ENCODE measurements at places on chromosomes 5 and 9.

- DNase-seq, result no peak
Measured at GRCh38 chr5:1352231-1353219, 7.6 kb upstream of the CLPTM1L start.

DNA sequence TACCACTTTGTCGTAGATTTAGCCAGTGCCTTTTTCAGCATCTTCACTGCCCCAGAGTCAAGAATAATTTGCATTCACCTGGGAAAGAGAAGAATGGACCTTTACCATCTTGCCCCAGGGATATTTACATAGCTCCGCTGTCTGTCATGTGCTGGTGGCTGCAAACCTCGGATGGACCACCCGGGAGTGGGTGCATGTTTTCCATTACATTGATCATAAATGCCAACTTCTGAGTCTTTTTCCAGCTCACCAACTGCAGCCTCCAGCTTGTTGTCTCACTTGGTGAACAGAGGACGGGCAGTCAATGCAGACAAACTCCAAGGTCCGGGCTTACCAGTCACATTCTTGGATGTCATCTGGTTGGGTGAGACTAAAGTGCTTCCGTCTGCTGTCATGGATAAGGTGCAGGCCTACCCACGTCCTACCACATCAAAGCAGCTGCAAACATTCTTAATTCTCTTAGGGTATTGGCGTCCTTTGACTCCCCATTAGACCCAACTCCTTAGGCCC lies 155.8 kb upstream of the APC start:
- DNase-seq, result no peak

DNA sequence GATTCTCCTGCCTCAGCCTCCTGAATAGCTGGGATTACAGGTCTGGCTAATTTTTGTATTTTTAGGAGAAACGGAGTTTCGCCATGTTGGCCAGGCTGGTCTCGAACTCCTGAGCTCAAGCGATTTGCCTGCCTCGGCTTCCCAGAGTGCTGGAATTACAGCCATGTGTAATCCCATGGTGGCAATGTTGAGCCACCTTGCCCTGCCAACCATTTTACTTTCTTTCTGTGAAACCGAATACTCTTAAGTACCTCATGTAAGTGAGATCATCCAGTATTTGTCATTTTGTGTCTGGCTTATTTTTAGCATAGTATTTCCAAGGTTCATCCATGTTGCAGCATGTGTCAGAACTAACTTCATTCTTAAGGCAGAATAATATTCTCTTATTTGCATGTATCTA lies 8.2 kb downstream of the PRRC2B start:
- no peak for DNase-seq

DNA sequence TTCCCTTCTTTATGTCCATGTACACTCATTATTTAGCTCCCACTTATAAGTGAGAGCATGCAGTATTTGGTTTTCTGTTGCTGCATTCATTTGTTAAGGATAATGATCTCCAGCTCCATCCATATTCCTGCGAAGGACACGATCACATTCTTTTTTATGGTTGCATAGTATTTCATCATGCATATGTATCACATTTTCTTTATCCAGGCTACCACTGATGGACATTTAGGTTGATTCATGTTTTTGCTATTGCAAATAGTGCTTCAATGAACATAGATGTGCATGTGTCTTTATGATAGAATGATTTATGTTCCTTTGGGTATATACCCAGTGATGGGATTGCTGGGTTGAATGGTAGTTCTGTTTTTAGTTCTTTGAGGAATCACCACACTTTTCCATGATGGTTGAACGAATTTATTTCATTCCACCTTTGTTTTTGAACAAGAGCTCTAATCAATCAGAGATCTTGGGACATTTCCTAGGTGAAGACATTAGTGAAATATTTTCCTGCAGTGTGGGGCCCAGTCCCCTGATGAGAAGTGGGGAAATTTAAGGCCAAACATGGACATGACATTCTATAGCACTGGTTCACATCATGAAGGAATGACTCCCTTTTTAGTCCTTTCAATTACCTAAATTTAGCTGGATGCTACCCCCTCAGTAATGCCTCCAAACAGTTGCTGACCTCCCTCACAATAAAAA lies 7.1 kb upstream of the TEX48 start:
- no peak for DNase-seq

GRCh38 chr5:88502179-88503040 lies 233.8 kb upstream of the TMEM161B start:
- no peak for DNase-seq

- no peak for DNase-seq
Measured at GRCh38 chr5:168177831-168178450, 113.5 kb upstream of the WWC1 start.

- DNase-seq, result no peak
Measured at GRCh38 chr5:14250748-14251701, 107.9 kb downstream of the TRIO start.

Data from activated CD4-positive, CD25-positive, alpha-beta regulatory T cell treated with anti-CD3 and anti-CD28 coated beads, Interleukin-2, amount 50 U/mL, for 72 hours (primary cell).